ENCODE measurements at places on chromosomes 3 and 15.

DNA sequence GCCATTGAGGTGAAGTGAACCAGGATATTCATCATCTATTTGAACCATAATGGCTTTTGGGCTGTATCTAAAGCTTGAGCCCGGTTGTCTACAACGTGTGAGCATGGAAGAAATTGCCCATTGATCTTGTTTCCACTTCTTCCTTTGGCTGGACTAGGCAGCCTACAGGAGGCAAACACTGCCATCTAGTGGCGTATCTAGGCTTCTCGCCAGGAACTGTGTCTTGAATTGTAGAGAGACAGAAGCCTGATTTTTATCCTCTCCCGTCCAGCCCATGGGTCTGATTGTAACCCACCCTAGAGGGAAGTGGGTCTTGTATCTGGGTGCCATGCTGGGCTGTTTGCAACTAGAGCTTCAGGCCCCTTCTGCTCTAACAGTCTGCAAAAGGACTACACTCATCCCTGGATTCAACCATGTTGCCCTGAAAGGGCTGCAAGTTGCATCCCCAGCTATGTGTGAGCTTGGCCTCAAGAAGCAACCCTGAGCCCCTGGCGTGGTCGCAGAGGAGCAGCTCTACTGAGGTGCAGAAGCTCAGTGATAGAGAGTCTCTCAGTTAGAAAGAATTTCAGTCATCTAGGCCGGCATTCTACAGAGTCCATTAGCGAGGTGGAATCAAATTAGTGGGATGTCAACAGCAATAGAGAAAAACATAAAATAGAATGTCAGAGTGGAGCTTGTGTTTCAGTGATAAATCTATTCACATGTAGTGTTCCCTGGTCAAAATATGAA, 170.2 kb upstream of the UMPS start:
- DNase-seq, result no peak

- no peak for DNase-seq
Measured at GRCh38 chr3:87501076-87501475, 224.7 kb upstream of the POU1F1 start.

- no peak for DNase-seq
Measured at GRCh38 chr3:166285001-166285400, 447.8 kb upstream of the BCHE start.

GRCh38 chr3:120145542-120146285, 51.5 kb upstream of the GSK3B start:
- no peak for DNase-seq

DNA sequence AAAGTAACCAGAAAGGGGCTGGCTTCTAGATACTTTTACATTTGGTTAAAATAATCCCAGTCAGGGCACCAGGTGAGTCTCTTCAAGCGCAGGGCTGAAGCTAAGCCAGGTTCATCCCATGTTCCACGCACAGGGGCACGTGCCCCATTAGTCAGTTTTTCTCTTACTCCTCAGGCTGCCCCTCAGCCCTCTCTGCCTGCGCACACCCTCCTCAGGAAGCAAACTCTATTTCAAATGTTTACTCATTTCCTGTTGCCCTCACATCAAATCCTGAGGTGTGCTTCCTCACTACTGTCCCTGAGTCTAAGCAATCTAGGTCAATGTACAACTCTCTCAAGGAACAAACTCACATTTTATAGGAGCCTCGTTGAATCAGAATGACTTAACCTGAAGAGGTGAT, 48.5 kb downstream of the THBS1 start:
- no peak for DNase-seq

DNA sequence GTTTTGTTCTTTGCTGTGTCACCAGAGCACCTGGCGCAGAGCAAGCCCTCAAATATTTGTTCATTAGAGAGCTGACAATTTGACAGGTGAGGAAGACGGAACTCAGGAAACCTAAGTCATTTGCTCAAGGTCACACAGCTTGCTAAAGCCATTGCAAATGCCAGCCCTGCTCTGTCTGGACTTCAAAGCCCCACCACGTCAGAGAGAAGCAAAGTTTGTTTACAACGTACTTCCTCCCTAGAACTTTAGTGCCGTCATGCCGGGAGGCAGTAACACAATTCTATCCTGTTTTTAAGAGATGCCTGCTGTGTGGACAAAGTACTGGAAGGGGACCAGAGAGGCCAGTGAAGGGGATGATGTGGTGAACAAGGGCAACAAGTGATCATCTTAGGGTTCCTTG, 216.6 kb upstream of the PRICKLE2 start:
- no peak for DNase-seq

GRCh38 chr15:32918547-32918946, 200.7 kb downstream of the GREM1 start:
- no peak for DNase-seq

GRCh38 chr3:150106740-150107428, 136.2 kb upstream of the PFN2 start:
- no peak for DNase-seq

- DNase-seq, result no peak
Measured at GRCh38 chr3:186459108-186459467, 85.1 kb downstream of the CRYGS start.

- no peak for DNase-seq
Measured at GRCh38 chr3:129535075-129535474, 6.6 kb downstream of the RHO start.

- no peak for DNase-seq
Measured at GRCh38 chr3:67076607-67077006, 78.5 kb downstream of the KBTBD8 start.

DNA sequence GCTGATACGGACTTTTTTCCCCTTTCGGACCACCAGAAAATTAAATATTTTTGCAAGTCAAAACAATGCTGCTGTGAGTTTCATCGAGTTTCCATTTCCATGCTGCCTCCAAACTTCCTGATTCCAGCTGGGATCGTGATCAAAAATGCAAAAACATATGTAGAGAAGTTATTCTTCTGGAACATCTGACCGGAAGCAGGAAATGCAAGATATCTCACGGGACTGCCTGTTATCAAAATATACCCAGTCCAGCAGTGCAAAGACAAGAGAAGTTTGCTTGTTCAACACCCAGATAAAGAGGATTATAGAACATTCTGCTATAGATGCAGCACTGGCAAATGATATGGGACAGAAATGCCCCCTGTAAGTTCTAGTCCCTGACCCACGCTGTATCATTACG, 726.7 kb upstream of the NR2F2 start:
- no peak for DNase-seq

- DNase-seq, result no peak
Measured at GRCh38 chr3:49812916-49813496, 747 bp downstream of the UBA7 start.

DNA sequence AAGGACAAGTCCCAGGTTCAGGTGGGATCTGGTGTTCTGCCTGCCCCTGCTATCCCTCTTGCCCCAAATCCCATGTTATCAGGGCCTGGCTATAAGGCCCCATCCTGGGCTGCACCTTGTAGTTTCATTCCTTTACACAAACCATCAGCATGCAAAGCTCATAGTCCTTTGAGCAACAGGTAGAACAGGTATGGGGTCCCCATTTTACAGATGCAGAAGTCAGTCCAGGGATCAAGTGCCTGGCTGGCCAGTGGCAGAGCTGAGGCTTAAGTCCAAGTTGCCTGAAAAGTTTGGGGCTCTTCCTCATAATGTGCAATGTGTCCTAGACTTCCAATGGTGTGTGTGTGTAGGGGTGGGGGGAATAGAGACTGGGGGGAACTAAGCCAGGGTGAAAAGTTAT, 11.9 kb downstream of the RBPMS2 start:
- DNase-seq, result no peak

- no peak for DNase-seq
Measured at GRCh38 chr3:129123314-129124060, 1.9 kb upstream of the RAB43 start.

GRCh38 chr15:89745131-89745530, 5.9 kb downstream of the MESP1 start:
- no peak for DNase-seq

DNA sequence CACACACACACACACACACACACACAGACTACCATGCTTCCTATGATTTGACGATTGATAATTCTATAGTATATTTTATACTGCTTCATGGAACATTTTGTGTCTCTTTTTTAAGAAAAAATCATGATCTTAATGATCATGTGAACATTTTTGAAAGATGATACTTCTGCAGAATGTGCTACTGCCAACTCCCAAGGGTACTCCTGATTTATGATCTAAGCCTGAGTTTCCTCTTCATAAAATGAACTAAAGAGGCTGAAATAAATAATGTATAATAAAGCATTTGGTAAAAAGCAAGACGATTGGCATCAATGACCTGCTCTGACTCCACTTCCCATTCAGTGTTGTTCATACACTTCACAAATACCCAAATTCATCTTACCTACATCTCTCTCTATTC, 333.8 kb upstream of the RBMS3 start:
- DNase-seq, result no peak

- DNase-seq, result no peak
Measured at GRCh38 chr15:100671858-100672543, 69.6 kb downstream of the ASB7 start.

All from SIG-M5 (cell line).